Effector CD4-positive, alpha-beta T cell (primary cell): ENCODE measurements at places on chromosomes 3 and 15.

- no peak for DNase-seq
These were observed 34.3 kb downstream of the CDV3 start for GRCh38 chr3:133607816-133608215.

GRCh38 chr3:197381371-197381770 is 83.0 kb upstream of the DLG1 start:
- no peak for DNase-seq

GRCh38 chr15:87215100-87215499 is 1041.4 kb downstream of the NTRK3 start:
- no peak for DNase-seq

GRCh38 chr3:105355408-105356061 is 11.2 kb upstream of the ALCAM start:
- no peak for DNase-seq

DNA sequence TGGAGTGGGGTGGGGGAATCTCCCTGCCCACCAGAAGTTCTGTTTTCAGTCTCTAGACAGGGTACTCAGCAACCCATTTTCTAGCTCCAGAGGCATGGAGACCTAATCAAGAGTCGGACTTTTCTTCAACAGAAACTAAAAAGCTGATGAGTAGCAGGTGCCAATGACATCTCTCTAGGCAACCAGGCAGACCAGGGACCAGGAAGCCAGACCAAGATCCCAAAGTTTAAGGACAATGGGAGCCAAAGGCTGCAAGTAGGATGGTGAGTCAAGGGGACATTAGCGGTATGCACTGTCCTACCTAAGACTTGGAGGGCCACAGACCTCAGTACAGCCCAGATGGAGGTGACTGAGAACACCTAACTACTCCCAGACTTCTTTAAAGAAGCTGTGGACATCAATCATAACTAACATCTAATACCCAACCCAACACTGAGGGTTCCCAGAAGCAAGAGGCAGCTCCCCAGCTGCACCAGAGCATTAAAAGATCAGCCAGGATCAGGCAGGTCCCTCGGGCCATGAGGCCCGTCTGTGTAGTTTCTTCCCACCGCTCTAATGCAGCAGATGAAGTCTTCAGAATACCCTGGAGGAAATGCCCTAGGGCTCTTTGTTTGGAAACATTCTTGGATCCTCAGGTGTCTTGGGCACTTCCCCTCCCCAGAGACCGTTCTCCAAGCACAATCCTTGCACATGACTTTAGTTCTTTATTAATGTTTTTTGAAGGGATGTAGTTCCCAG is 979 bp downstream of the CCDC71 start:
- DNase-seq = no peak

- peak; percentile 25 for DNase-seq
These were observed at the start of gene MAPKAPK3 for GRCh38 chr3:50617096-50617791. Gene MAPKAPK3, plus strand, starts transcription at chr3:50617151. Its CDS starts 415 bp downstream, at chr3:50617566.
